ENCODE measurements at places on chromosomes 4 and X.

GRCh38 chr4:2638730-2639129 lies 102.3 kb downstream of the FAM193A start:
- DNase-seq, result no peak

- DNase-seq, result no peak
Measured at GRCh38 chr4:81482326-81482725, 10.6 kb upstream of the RASGEF1B start.

GRCh38 chr4:87108142-87108546 lies 112.3 kb downstream of the KLHL8 start:
- no peak for DNase-seq

DNA sequence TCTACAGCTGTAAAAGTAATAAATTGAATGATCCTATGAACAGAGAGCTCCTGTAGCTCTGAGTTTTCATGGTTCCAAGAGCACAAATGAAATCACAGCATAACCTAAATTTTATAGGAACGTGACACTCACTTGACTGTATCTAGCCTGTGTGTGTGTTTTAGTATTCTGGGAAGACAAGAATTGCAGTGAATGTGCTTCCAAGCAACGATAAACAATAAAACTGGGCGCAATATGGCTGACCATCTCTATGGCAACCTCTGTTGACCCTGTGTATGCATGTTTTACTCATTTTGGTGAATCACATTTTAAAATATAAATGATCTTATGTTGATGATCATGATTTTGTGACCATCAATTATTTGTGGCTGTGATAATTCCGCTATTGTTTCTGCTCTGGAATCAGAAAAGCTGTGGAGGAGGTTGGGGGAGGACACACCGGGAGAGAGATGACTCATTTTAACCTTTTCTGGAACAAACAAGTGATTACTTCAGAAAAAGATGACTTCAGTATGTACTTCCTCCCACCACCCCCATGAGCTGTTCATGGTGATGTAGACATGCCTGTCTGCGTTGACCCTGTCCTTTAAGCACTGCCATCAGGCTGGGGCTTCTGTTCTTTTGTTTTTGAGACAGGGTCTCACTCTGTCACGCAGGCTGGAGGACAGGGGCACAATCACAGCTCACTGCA lies 31.8 kb downstream of the USP11 start:
- DNase-seq, result no peak

- no peak for DNase-seq
Measured at GRCh38 chr4:81527115-81527514, 55.4 kb upstream of the RASGEF1B start.

GRCh38 chr4:162117051-162117450 lies 46.7 kb downstream of the FSTL5 start:
- DNase-seq, result no peak

DNA sequence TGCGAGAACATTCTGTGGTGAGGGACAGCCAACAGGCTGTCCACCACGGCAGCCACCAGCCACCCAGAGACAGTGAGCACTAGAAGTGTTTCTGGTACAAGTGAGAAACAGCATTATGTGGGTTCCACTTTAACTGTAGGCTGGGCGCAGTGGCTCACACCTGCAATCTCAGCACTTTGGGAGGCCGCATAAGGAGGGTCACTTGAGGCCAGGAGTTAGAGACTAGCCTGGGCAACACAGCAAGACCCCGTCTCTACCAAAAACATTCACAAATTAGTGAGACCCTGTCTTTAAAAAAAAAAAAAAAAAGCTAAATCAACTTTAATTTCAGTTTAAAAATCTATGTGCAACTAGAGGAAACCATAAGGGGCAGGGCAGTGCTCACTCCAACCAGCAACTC lies 20.6 kb downstream of the FAM53A start:
- no peak for DNase-seq

All from stimulated activated naive CD8-positive, alpha-beta T cell treated with anti-CD3 and anti-CD28 coated beads, Interleukin-15, amount 100 ng/mL, for 72 hours (primary cell).